ENCODE measurements at places on chromosomes 6 and 20.

GRCh38 chr6:20096536-20096935 is 115.7 kb downstream of the MBOAT1 start:
- no peak for DNase-seq

GRCh38 chr6:12439296-12439695 is 149.1 kb downstream of the EDN1 start:
- no peak for DNase-seq

DNA sequence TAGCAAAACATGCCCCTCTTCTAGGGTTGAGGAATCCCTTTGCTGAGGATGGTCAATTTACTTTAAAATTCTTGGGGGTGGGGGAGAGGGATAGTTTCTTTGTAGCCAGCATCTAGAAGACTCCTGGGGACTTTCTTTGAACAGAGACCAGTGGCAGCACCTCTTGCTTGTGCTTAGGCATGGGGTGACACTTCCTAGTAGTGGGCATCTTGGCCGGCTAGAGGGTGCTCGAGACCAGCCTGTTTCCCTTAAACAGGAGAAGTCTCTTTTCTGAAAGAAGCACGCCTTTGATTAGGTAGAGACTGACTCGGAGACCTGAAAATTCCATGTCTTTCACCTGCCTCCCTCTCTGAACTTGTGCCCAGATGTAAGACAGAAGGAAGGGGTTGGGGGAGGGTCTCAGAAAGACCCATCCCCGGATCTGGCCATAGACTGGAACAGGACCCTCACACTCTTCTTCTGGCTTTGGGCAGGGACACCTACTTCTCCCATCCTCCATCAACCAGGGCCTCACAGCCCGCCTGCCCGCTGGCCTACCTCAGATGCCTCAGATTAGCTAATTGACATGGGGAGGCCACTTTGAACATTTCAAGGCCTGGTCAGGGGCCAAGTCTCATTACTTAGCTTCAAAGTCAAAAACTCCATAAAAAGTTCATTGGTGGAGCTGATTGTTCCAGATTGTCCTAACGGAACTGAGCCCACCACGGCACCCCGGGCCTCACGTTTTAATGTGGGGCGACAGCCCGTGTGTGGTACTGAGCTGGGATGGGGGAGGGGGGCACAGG is 172.2 kb downstream of the CDC5L start:
- no peak for DNase-seq

DNA sequence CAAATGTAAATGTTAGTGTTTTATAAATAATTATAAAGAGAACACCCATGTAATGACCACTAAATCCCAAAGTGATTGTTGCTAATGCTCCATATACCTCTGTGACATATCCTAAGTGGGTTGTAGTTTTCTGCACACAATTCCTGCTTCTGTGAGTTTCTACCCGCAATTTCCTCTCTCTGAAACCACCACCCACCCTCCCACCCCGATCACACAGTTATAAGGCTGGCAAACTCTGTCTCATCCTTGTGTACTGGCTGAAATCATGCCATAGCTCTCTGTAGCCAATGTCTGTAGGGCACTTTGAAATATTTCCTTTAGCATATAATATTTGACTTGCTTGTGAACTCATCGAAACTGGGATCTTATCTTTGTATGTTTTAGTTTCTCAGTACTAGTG is 236.6 kb downstream of the PLCB1 start:
- DNase-seq: no peak

DNA sequence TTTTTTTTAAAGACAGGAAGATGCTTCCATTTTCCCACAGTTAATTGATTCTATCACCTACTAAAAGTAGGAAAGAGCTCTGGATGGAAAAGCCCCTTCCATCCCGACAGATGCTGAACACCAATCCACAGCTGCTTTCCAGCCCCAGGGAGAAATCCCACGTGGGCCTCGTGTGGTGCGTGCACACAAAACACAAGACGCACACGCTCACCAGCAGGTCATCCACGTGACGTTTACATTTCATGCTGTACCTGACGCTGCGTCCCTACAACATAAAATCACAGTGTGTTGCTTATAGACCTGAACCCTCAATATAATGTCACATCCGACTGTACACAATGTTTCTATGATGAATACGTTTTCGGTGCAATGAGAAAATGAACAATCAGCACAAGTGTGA is 50.2 kb upstream of the DACT2 start:
- DNase-seq: no peak

- no peak for DNase-seq
Measured at GRCh38 chr6:170056278-170056711, 234.6 kb downstream of the DLL1 start.

DNA sequence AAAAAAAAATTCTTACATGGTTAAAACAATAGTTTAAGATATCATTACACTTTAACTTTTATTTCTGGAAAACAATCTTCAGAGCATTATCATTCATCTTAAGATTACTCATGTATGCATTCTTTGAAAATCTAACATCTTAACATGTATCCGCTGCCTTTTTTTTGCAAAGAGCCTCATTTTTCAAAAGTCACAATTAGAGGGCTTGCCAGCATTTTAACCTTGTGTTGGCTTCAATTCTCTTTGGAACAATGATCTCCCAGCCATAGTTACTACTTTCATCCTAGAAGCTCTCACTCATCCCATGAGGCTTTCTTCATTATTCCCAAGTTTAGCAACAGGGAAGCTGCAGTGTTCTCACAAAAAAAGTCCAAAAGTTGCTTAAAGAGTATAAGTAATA is 330.8 kb downstream of the BCKDHB start:
- no peak for DNase-seq

DNA sequence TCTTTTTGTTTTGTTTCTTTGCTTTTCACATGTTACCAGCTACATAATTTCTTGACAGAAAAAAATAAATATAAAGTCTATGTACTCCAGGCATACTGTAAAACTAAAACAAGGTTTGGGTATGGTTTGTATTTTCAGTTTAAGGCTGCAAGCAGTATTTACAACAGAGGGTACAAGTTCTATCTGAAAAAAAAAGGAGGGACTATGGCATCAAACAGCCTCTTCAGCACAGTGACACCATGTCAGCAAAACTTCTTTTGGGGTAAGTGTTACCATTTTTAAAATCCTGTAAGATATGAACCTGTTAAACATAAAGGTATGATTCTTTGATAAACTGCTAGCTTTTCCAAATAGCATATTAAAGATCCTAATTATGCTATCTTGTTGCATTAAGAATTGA is 393 bp downstream of the RUNX2 start:
- DNase-seq: no peak

- DNase-seq: no peak
Measured at GRCh38 chr20:22411627-22412450, 172.5 kb downstream of the FOXA2 start.

- DNase-seq: no peak
Measured at GRCh38 chr6:136646377-136646776, 96.2 kb upstream of the MAP7 start.

Measured in activated CD8-positive, alpha-beta memory T cell treated with anti-CD3 and anti-CD28 coated beads for 4 hours (primary cell).